ENCODE measurements at places on chromosomes 3 and 15. TPM values are rescaled to one million over a fixed set of nuclear protein-coding genes. Genes with fewer than 3 reads are reported as not detected.

Gene EPHB1
- total RNA-seq: 5.7 TPM

DNA sequence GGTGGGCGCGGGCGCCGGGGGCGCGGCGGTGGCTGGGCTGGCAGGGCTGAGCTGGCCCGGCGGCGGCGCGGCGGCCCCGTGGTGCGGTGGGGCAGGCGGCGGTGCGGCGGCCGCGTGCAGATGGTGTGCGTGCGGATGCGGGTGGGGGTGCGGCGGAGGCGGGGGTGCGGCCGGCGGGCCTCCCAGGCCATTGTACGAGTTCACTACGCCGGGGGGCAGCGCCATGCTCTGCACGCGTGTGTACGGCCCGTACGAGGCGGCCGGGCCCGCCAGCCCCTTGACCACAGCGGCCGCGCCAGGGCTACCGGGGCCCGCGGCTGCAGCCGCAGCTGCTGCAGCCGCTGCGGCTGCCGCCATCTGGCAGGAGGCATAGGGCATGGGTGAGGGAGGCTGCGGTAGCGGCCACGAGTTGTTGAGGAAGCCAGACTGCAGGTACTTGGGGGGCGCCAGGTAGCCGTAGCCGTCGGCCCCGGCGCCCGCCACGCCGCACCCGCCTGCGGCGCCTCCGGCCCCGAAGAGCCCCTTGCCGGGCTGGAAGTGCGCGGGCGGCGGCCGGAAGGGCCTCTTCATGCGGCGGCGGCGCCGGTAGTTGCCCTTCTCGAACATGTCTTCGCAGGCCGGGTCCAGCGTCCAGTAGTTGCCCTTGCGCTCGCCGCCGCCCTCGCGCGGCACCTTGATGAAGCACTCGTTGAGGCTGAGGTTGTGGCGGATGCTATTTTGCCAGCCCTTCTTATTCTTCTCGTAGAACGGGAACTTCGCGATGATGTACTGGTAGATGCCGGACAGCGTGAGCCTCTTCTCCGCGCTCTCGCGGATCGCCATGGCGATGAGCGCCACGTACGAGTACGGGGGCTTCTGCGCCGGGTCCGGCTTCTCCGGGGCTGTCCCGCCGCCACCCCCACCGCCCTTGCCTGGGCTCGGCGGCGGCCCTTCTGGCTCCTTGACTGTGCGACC is 951 bp downstream of the FOXL2 start:
- peaks cover 52% of the 10 kb centered on the region for H3K4me1 ChIP-seq
- peaks cover 14% of the 10 kb centered on the region for H3K36me3 ChIP-seq
- H3K27ac ChIP-seq: no peak overlapping the region
- peak overlapping the region; percentile 86 for H3K4me3 ChIP-seq
- peaks cover 29% of the 10 kb centered on the region for H3K27me3 ChIP-seq

GRCh38 chr3:142958707-142959106 is 4.8 kb downstream of the PAQR9 start:
- H3K4me3 ChIP-seq: no peak overlapping the region
- H3K27me3 ChIP-seq: peaks cover 15% of the 10 kb centered on the region
- H3K4me1 ChIP-seq: peaks cover 11% of the 10 kb centered on the region
- no peaks in the 10 kb centered on the region for H3K36me3 ChIP-seq
- H3K27ac ChIP-seq: no peak overlapping the region

GRCh38 chr15:52789008-52789600 is 1.0 kb downstream of the ONECUT1 start:
- peaks cover 33% of the 10 kb centered on the region for H3K27me3 ChIP-seq
- H3K4me1 ChIP-seq: peaks cover 20% of the 10 kb centered on the region
- peak overlapping the region; percentile 84 for H3K4me3 ChIP-seq
- DNase-seq: no peak
- peak overlapping the region; percentile 48 for H3K27ac ChIP-seq

- no peaks in the 10 kb centered on the region for H3K27me3 ChIP-seq
- H3K4me3 ChIP-seq: no peak overlapping the region
- no peaks in the 10 kb centered on the region for H3K36me3 ChIP-seq
- no peak overlapping the region for H3K27ac ChIP-seq
Observed at GRCh38 chr3:29577250-29577649, 296.4 kb downstream of the RBMS3 start.

Gene PLSCR5
- total RNA-seq: not detected

Gene PPP1R14D
- not detected for total RNA-seq

Gene CSK
- total RNA-seq: 100 TPM

- peaks cover 26% of the 10 kb centered on the region for H3K27me3 ChIP-seq
- peaks cover 8% of the 10 kb centered on the region for H3K4me1 ChIP-seq
- H3K4me3 ChIP-seq: peak overlapping the region; percentile 59
- no peak overlapping the region for H3K27ac ChIP-seq
- H3K36me3 ChIP-seq: peaks cover 13% of the 10 kb centered on the region
Observed at GRCh38 chr3:48655606-48656005, 7.1 kb downstream of the CELSR3 start.

Gene PRR20G
- not detected for total RNA-seq

DNA sequence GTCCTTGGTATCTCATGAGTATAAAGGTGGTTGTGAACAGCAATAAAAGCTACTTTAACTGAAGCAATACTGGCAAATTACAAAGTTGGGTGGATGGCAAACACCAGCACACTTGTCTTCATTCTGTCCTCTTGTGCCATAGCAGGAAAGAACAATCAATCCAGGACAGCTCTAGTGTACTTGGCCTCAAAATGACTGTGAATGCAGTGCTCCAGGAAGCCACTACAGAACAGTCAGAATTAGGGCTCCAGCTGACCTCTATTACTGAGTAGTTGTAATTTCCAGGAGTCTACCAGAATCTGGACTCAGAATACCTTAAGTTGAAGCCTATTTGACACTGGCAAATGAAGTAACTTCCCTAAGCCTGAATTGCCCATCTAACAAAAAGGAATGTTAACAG is 339.0 kb upstream of the WNT5A start:
- no peak for DNase-seq
- no peaks in the 10 kb centered on the region for H3K27me3 ChIP-seq
- H3K4me1 ChIP-seq: peaks cover 3% of the 10 kb centered on the region

DNA sequence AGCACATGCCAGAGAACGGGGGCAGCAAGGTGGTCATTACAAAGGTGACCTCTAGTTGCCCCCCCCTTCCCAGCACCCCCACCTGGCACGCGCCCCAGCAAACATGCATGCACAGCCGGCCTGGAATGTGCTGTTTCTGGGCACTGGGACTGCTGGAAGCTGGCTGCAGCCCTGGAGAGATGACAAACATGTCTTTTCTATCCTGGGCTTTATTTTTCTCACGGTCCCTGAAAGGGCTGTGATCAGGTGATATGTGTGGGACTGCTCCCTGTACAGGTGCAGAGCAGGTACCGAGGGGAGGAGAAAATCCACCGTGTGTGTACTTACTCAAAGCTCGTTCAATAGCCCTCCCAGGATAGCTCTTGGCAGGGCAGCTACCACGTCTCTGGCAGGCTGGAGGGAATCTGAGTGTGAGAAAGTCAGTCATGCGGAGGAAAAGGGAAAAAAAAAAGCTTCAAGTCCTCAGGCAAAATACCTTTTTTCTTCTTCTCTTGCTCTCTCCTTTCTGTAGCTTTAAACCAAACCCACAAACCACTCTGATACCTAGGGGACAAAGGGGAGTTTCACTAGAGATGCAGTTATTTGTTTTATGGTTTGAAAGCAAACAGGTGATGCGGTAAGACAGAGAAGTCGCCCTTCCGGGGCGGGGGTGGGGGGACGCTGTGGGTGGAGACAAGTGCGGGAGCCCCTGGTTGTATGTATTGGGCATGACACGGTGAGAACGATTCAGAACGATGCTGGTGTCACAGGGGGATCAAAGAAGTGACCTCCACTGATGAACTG is 5.0 kb upstream of the HES1 start:
- H3K27ac ChIP-seq: no peak overlapping the region
- peaks cover 14% of the 10 kb centered on the region for H3K27me3 ChIP-seq
- peaks cover under 1% of the 10 kb centered on the region for H3K36me3 ChIP-seq
- peaks cover 31% of the 10 kb centered on the region for H3K4me1 ChIP-seq

- H3K4me3 ChIP-seq: no peak overlapping the region
- H3K4me1 ChIP-seq: peaks cover 30% of the 10 kb centered on the region
Observed at GRCh38 chr3:64220161-64220914, 4.9 kb downstream of the PRICKLE2 start.

DNA sequence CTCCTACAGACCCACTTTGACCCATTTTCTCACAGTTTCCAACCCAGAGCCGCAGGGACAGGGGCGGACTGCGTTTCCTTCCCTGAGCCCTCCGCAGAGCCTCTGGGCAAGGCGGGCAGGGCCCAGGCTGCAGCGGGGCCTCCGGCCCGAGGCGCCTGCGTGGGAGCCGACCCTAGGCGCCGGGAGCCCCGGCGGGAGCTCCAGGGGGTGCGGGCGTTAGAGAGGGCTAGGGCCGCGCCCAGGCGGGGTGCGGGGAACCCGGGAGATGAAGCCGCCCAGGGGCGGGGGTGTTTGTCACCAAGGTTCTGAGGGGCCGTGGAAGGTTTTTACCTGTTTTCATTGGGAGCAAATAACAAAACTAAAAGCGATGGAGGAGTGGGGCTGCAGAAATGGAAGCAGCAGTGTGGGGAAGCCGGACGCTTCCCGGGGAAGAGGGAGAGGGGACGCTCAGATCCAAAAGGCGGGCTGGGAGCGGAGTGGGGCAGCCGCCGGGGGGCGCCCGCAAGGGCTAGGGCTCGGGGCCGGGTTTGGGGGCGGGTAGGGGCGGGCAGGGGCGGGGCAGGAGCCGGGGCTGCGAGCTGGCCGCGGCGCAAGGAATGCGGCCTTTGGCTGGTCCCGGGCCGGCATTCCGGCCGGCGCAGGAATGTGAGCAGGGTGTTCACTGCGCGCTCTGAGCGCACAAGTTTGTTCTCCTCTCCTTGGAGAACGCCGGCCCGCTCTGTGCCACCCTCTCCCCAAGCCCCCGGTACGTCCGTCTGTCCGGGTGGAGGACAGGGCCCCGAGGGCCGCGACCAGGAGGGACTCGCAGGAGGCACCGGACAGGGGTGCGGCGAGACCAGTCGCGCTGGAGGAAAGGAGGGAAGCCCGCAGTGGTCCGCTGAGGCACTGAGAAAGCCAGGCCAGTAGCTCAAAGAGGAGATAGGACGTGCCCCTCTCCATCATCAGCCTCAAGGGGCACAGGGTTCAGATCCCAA is 61.1 kb downstream of the AMOTL2 start:
- H3K27me3 ChIP-seq: peaks cover 7% of the 10 kb centered on the region
- H3K36me3 ChIP-seq: no peaks in the 10 kb centered on the region
- peak overlapping the region; percentile 97 for H3K27ac ChIP-seq
- no peak overlapping the region for H3K4me3 ChIP-seq
- DNase-seq: peak; percentile 75
